ENCODE measurements at places on chromosomes 16 and 17.

DNA sequence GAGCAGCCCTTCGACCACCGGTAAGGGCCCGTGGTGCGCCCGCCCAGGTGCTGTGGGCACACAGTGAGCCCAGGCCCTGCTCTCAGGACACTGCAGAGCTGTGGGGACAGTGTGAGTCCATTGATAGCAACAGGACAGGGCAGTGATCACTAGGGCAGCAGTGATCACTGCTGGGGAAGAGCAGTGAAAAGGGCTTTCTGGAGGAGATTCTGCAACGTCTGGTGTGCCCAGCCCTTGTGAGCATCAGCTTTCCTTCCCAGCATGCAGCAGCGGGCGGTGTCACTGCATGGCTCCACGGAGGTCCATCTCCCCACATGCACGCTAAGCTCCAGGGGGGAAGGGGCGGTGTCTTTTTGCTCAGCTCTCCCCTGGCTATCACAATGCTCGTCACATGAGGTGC, 32.1 kb downstream of the MAP1LC3B start:
- no peak for DNase-seq

GRCh38 chr17:41178341-41178740, 320 bp upstream of the KRTAP4-2 start:
- DNase-seq = no peak

DNA sequence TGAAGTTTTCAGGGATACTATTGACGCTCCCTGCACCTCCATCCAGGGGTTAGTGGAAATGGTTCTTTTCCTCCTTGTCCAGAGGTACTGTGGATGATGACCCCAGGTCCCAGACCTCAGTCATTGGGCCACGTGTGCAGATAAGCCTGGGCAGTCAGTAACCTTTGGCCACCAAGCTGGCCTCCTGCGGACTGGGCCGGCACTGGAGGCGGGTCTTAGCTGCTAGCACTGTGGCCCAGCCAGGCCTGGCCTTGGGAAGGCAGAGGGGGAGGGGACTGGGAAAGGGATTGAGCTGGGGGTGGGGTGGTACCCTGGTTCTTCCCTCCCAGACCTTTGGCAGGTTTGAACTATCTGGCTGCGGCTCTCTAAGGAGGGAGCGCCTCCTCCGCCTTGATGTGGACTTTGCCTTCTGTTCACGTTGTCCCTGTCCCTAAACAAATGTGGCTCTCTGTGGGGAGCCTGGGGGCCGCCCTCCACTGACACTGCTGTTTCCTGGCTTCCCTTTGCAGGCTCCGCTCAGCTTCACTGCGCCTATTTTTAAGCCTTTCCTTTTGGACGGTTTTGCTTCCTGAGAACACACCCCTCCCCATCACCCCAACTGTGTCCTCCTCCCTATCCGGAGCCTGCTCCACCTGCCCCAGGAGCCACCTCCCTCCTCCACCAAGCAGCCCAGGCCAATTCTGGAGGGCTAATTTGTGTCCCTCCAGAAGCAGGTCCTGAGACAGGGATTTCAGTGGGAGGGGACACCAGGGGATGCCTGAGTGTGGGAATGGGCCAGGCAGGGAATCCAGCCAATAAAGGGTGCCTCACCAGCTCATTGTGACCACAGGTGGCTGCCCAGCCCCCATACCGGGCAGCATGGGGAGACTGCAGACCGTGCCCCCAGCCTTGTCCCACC, 251.9 kb downstream of the SEC14L1 start:
- DNase-seq = no peak

DNA sequence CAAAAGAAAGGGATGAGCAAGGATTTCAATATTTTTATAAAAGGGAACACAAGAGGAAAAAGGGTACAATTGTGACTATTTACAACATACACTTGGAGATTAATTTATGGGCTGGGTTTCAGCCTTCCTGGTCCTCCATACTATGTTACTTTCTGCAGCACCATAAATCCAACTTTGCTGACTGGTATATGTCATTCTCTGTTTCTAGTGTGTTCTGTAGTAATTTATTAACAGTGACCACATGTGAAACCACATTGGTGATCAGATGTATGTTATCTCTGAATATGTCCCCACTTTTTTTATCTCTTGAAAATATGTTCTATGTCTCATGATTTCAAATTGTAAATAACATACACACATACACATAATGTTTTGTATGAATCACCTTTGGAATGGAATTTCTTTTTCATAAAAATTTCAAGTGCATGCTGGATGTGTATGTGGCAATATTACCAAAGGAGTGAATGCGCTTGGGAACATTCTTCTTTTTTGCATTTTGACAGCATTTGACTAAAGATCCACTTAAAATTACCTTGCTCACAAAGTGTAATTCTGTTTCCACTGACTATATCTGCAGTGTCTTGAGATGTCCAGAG, 2.9 kb upstream of the LYRM9 start:
- DNase-seq = no peak

- DNase-seq = peak; percentile 79
Measured at GRCh38 chr17:46266656-46267544, 28.0 kb upstream of the LRRC37A start.

GRCh38 chr17:57158325-57158724, 73.3 kb downstream of the AKAP1 start:
- no peak for DNase-seq

GRCh38 chr17:81127133-81127455, 38.2 kb upstream of the PVALEF start:
- no peak for DNase-seq

DNA sequence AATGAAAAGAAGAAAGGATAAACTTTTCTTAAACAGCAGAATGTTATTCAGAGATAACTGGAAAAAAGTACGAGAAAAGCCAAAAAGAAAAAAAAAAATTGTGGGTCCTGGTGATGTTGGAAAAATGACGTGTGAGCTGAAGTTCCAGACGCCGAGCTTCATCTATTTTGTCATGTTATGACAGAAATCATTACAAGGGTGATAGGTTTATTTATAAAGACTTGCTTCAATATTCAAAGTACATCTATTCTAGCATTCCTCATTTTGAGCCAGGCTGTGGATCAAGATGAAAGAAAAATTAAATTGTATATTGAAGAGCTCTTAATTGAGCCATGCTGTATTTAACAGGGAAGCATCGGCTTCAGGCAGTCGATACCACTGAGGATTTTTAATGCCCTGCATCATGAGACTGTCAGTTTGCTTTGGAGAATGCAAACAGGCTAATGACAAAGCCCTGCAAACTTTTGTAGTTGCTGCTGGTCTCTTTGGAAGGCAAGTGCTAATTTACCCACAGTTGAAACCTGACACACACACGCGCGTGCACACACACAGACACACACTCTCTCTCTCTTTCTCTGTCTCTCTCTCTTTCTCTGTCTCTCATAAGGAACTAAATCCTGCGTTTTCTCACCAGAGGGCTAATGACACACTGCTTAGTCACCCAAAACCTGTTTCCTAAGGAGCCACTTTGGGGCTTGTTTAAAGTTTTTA, 110.7 kb downstream of the WWOX start:
- no peak for DNase-seq

GRCh38 chr16:17313085-17313611, 157.6 kb downstream of the XYLT1 start:
- DNase-seq = no peak

DNA sequence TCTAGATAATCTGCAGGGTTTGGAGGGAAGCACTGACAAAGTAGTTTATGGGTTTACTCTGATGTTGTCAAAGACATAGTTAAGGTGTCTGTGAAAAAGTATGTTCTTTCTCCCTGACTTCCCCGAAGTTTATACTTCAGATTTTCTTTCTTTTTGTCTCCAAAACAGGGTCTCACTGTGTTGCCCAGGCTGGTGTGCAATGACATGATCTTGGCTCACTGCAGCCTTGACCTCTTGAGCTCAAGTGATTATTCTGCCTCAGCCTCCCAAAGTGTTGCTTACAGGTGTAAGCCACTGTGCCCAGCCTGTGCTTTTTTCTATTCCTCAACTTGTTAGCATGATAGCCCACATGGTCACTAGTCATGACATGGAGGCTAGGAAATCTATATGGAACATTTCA, 20.9 kb downstream of the SF3B3 start:
- no peak for DNase-seq

DNA sequence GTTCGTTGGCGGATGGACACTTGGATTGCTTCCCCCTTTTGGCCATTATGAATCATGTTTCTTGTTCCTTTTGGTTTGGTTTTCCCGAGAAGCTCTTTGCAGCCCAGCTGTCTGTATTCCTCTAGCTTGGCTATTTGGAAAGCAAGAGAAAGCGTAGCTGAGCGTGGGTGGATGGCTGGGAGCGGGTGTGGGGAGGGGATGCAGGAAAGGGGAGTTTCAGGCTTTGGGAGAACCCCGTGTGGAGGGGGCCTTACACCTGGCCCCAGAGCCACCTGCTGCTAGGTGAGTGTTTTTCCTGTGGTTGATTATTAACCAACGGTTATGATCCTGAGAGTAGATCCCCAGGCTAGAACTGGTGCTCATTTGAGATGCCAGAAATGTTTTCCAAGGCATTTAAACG, 103.7 kb downstream of the RAP1GAP2 start:
- no peak for DNase-seq

GRCh38 chr16:57785924-57786323, 16.4 kb downstream of the KIFC3 start:
- no peak for DNase-seq

DNA sequence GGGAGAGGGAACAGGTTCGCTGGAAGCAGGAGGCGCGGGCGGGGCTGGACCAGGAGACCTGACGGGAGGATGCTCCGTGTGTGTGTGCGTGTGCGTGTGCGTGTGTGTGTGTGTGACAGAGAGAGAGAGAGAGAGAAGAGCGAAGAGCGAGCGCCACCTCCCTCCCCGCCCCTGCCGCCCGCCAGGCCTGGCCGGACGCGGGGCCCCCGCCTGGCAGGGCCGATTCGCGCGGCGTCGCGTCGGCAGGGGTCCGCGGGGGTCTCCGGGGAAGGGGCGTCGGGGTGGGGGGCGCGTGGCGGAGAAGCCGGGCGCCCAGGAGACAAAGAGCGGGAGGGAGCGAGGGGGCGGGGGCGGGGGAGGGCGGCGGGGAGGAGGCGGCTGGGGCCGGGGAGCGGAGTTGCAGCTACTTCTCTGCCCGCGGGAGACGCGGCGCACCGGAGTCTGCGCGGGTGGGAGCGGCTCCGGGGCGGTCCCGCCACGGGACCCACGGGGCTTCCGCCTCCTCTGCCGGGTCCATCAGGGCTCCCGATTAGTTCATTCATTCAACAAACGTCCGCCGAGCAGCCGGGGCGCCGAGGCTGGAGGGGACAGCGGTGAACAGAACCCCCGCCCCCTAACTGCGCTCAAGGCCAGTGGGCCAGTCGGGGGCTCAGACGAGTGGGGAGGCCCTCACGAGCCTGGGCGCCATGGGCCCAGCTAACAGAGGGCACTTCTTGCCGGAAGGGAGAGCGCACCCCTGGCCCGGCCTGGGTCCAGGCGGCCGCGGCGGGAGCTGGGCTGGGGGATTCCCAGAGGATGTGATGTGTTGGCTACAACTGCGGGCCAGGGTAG, at the start of gene SAMD14:
Gene SAMD14, minus strand, starts transcription at position 433 of the 831 bp plus-strand sequence. CDS start 5,201 bp downstream, outside the sequence.
- peak; percentile 52 for DNase-seq

DNA sequence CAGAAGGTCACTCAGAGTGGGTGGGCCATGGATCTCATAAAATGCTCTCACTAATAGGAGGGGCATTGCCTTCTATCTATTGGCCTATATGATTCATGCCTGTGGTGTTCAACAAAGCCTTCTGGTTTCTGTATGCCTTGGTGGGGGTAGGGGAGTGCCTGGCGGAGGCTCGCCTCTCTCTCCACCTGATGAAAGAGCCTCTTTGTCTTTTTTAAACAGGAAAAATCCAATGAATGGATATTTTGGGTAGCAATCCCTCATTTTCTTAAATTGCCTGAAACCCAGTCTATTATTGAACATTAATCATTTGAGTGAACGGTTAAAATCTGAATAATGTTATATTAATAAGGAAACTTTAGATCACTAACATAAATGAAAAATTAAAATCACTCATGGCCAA, 90.6 kb downstream of the TOX3 start:
- no peak for DNase-seq

- DNase-seq = no peak
Measured at GRCh38 chr17:81044764-81045589, 10.0 kb downstream of the BAIAP2 start.

DNA sequence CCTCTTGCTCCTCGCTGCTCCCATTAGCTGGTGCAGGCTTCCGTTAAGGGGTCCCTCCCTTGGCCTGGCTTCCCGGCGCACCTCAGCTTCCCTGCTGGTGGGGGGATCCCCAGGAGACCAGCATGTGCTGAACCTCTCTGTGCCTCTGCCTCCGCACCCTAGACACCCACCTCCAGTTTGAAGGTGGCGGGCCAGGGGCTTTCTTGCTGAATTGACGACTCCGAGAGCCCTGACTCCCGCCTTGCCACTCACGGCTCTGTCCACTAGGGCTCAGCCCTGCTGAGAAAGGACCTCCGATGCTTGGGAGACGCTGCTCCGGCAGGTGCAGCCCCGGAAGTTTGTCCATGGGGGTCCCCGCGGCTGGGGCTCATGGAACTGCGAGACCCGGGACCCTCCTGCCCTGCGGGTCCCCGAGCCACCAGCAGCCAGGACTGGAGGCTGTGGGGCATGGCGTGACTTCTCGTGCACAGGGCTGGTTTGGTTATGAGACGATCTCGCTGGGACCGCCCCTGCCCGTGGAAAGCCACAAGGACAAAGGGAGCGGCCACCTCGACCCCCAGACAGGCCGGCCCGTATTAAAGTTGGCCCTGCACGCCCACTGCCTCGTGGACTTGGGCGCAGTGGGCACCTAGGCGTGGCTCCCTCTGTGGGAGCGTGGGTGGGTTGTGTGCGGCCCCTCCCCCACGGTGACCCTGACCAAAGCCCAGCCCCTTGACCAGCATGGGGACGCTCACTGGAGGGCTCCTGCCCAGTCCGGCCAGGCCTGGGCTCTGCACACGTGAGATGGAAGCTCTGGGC, 8.1 kb downstream of the CHMP6 start:
- no peak for DNase-seq

- no peak for DNase-seq
Measured at GRCh38 chr17:49285716-49286115, 55.1 kb upstream of the PHOSPHO1 start.

GRCh38 chr16:89525146-89525913, 17.1 kb downstream of the SPG7 start:
- no peak for DNase-seq

DNA sequence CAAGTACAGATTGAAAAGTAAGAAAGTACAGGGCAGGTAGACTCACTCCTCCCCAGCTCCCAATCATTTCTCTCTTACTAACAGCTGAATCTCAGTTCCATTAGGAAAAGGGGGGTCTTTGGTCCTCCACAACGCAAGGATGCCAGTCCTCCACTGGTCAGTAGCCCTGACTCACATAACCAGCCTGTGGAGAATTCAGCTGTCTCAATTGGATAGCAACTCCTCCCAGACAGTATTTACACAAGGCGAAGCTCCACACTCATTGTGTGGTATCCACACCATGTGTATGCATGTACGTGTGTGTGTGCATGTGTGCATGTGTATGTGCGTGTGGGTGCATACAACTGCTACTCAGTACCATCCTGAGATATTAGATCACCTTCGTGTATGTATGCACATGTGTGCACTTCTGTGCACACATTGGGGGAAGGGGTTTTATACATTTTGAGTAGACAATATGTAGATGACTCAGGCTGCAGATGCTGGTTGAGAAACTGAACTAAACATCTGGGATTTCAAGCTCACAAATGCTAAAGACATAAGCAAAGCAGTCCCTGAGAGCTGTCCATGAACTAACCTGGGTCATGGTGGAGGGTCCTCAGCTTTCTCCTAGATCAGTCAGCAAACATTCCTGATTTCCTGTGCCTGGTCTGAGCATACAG, 240.1 kb downstream of the SLC39A11 start:
- DNase-seq = no peak

GRCh38 chr16:11236461-11237254, 19.3 kb downstream of the SOCS1 start:
- DNase-seq = no peak

- DNase-seq = no peak
Measured at GRCh38 chr17:10314329-10314728, 58.5 kb downstream of the MYH13 start.

- no peak for DNase-seq
Measured at GRCh38 chr16:29989111-29989858, 6.1 kb downstream of the HIRIP3 start.
